Hippocampal formation (tissue), 2 donors: ENCODE measurements at places on chromosomes 5 and 9.
A peak's percentile ranks its signal among the peaks of the same experiment; 100 is the strongest.

DNA sequence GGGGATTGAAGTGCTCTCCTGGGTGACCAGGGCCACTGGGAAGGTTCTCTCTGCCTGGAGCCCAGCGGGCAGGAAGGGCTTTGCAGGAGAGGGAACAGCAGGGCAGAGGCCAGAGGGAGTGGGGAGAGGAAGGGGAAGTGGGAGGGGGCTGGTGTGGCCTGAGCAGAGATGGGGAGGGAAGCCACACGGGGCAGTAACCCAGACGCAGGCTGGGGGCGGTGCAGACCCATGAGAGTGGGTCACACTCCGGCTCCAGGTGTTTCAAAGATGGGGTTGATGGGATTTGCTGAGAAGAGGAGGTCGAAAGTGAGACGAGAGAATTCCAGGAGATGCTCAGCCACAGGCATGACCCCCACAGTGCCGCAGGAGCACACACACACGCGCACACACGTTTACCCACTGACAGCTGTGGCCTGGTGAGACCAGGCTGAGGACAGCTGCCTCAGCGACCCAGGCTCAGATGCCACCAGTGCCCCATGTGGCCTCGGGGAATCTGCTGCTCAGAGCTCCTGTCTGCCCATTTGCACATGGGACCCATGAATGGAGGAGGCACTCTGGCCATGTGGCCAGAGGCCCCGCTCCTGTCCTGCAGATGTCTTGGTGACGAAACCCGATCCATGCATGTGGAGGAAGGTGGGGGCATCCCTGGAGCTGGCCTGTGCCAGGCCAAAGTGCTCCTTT is 32.7 kb upstream of the FCN2 start:
- DNase-seq: no peak

DNA sequence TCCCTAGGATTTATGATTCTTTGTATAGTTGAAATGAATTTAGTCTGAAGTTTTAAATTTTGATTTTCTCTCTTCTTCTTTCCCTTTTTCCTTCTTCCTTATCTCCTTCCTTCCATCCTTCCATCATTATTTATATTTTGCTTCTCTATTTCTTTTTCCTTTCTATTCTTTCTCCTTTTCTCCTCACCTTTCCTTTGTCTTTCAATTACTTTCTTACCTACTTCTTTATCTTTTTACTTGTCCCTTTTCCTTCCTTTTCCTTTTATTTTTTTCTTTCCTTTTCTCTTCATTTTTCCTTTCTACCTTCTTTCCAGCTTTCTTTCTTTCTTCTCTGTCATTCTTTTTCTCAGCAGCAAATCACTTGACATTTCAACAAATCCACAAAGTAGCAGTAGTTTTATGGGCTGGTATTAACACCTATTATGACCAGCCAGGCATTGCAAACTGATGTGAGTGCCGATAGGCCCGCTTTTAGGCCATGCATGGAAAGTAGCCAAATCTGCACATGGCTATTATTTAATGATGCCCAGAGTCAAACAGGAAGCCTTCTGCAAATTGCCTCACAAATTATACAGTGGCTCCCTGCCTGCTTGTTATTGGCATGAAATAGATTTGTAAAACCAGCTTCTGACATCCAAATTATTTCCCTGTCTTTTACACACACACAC is 37.1 kb upstream of the NR3C1 start:
- no peak for DNase-seq

- DNase-seq: peak; percentile 6
Observed at GRCh38 chr5:59543821-59544442, 349.6 kb downstream of the PDE4D start.

DNA sequence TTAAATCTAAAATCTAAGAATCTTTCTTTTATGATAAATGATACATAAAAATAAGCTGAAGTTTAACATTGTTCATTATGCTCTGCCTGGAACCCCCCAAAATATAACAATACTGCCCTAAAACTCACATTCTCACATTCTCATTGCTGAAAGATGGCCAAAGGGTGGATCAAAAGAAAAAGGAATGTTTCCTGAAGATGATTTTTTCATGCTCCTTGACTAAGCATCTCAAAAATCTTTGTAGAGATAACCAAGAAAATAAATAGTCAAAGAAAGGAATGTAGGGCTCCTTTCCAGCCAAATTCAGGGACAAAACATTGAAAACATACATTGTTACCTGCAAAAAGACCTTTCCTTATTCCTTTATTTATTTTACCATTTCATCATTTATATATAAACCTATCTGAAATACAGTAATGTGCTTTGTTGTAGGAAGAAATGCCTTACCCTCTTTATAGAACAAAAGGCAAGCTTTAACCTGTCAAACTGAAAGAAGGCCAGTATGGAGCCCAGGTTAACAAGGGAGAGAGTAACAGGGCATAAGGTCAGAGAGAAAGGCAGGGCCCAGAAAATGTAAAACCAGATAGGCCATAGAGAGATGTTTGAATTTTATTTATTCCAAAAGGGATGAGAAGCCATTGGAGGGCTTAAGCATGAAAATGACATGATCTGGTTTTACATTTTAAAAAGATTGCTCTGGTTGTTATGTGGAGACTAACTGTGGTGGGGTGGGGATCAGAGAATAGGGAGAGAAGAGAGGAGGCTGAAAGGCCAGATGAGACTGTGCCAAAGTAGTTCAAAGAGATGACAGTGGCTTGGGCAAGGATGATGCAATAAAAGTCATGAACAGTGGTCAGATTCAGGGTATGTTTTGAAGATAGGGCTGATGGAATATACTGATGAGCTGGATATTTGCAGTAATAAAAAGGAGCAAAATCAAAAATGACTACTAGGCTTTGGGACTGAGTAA is 37.3 kb upstream of the CDK5RAP2 start:
- no peak for DNase-seq

DNA sequence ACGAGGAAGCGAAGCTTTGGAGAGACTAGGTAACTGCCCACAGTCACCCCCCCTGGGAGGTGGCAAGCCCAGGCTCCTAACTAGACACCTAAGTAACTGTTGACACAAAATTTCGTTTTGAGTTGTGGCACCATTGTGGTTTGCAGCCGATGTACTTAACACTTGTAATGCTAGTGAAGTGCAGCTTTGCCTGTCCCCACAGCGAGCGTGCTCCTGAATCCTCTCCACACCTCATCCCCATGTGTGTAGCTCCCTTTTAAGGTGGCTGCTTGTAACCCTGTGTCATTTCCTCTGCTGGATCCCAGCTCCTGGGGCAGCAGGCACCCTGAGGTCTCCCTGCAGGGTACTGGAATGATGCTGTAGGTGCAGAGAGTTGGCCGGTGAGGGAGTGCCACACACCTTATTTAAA is 114.9 kb downstream of the TRIO start:
- no peak for DNase-seq

- DNase-seq: no peak
Observed at GRCh38 chr5:126233256-126233655, 190.0 kb upstream of the GRAMD2B start.

DNA sequence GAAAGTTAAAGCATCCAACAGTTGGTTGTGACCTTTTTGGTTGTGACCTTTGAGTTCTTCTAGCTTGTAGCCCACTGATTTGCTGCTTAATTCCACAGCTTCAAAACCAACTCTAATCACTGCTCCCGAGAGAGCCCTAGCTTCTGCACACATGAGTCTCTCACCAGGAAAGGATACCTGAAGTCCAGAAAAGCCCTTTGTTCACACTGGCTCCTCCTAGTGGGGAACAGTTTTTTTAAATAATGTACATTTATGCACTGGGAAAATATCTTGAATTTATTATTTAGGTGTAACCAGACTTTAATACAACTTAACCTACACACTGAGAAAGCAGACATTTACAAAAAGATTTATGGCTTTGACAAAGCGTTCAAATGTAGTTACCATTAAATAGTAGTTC is 120.2 kb upstream of the CCDC152 start:
- DNase-seq: no peak

DNA sequence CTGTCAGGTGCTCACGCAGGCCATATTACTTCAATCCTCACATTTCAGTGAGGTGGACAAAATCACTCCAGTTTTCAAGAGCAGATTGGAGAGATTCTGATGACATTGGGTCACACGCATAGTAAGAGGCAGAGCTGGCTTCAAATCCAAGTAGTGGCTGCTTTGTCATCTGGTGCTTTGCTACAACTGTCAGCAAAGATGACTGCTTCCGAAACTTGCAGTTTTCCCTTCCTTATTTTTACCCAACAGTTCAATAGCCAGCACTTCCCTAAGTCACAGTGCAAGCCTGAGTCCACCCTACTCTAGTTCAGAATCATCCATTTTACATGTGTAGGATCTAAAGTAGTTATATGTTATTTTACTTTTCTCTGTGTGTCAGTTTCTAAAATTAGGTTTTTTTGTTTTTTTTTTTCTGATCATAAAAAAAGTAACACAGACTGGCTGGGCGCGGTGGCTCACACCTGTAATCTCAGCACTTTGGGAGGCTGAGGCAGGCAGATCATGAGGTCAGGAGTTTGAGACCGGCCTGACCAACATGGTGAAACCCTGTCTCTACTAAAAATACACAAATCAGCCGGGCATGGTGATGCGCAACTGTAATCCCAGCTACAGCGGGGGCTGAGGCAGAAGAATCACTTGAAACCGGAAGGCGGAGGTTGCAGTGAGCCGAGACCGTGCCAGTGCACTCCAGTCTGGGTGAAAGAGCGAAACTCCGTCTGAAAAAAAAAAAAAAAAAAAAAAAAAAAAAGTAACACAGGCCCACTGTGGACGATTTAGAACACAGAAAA is 49.6 kb downstream of the ANKDD1B start:
- DNase-seq: no peak

DNA sequence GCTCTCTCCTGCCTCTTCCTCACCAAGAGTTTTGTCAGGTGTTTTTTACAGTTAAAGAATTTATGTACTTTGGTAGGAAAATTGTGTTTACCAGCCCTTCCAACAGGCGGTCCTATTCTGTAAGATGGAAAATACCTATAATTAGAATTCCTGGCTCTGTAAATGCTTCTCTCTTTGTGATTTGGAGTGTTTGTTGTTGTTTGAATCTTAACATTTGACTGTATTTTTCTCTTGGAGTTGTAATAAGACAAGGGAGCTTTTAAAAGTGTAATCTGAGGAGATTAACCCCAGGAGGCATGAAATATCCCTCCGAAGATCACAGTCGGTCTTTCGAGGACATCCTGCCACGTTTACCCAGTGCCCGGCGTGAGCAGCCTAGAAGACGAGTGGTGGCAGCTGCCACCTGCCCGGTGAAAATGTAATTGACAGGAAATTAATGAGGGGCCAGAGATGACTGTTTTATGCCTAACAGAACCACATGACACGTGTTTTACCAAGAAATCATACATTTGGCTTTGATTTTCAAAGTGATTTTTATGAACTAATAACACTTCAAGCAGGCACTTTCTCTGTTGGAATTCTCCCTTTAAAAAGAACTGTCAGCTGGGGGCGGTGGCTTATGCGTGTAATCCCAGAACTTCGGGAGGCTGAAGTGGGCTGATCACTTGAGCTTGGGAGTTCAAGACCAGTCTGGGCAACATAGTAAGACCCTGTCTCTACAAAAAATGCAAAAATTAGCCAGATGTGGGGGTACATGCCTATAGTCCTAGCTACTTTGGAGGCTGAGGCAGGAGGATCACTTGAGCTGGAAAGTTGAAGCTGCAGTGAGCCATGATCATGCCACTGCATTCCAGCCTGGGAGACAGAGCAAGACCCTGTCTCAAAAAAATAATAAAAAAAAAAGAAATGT is 20.0 kb downstream of the ANKRD33B start:
- DNase-seq: no peak

GRCh38 chr5:17180864-17181723 is 36.3 kb upstream of the BASP1 start:
- DNase-seq: no peak

GRCh38 chr5:173457482-173457881 is 129.3 kb upstream of the STC2 start:
- no peak for DNase-seq

- DNase-seq: peak; percentile 43
Observed at GRCh38 chr9:122095010-122095767, 2.1 kb upstream of the TTLL11 start.

GRCh38 chr5:53490747-53491146 is 10.3 kb downstream of the FST start:
- no peak for DNase-seq

GRCh38 chr9:27653957-27654356 is 80.7 kb upstream of the C9orf72 start:
- no peak for DNase-seq

DNA sequence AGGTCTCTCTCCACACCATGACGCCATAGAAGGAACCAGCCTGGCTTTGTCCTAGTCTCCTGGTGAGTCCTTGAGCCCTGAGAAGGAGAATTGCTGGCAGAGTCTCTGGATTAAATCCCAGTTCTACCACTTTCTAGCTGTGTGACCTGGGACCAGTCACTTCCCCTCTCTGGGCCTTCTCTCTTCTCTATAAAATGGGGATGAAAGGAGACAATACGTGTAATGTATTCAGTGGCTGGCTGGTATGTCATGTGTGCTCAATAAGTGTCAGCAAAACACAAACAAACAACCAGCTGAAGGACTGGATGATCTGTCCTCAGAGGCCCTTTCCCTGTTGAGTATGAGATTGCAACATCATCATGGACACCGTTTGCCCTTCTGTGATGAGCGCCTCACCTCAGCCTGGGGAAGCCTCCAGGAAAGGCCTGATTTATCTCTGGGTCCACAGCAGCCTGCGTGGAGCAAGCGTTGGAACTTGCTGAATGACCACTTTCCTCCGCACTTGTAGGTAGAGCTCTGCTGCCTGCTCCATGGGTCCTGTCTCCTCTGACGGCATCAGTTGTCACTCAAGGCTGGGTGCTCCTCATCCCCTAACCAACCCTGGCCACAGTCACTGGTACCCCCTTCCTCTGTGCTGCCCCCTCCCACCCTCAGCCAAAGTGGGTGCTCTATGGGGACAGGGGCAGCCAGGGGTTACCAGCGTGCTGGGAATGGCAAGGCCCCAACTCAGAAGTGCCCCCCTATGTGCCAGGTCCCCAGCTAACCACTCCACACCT is 3.6 kb upstream of the NR5A1 start:
- no peak for DNase-seq

- DNase-seq: peak; percentile 2
Observed at GRCh38 chr9:16039218-16039987, 486.6 kb downstream of the CCDC171 start.

- DNase-seq: no peak
Observed at GRCh38 chr5:5464036-5464715, 41.7 kb downstream of the ICE1 start.

DNA sequence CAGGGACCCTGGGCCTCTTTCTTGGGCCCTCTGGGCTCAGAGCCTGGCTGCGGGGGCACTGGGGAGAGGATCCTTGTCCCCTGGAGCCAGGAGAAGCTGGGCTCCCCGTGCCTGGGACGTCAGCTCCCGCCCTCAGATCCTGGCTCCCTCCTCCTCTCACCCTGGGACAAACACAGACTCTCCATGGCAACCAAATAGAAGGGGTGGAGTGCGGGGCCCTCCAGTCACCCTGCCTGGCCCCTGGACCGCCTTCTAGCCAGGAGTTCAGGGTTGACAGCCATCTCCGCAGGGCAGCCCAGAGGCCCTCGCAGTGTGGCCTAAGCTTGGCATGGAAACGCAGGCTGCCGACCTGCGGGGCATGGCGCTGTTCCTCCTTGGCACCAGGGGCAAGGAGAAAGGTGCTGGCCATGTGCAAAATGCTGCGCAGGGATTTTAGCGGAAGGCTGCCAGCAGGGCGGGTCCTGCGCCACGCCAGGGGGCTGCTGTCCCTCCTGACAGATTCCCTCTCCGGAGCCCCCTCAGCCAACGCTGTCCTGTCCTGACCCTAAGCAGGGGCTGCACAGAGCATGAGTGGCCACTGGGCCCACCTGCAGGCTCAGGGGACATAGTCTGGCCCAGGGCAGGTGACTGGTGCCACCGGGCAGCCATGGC is 1.0 kb downstream of the ZDHHC11 start:
- DNase-seq: no peak
